ENCODE measurements at places on chromosomes 4 and X.

DNA sequence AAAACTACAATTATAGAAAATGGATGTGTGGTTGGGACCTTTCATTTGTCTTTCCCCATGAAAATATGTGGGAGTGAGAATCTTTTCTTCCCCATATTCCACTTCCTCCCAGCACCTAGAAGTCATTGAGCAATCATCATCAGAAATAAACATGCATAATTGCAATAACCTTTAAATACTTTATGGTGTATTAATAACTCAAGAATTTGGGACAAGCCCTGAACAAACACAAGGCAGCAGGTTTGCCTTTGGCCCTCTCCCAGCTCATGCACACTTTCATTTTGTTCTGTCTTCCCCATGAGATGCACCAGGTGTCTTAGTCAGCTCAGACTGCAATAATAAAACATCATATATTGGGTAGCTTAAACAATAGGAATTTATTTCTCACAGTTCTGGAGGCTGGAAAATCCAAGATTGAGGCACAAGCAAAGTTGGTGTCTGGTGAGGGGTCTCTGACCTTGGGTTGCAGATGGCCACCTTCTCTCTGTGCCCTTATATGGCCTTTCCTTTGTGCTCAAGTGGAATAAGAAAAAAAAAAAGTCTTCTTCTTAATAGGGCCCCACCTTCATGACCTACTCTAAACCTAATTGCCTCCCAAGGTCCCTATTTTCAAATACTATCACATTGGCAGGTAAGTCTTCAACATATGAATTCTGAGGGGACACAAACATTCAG, 34.7 kb upstream of the TMEM184C start:
- DNase-seq: no peak

- no peak for DNase-seq
These were observed 456.9 kb downstream of the BCOR start for GRCh38 chrX:39640866-39641265.

- no peak for DNase-seq
These were observed 73.9 kb downstream of the TEX11 start for GRCh38 chrX:70834589-70834988.

GRCh38 chr4:93103042-93103441, 725.5 kb upstream of the ATOH1 start:
- no peak for DNase-seq

GRCh38 chr4:154779362-154779947, 1.6 kb upstream of the RBM46 start:
- peak; percentile 8 for DNase-seq

DNA sequence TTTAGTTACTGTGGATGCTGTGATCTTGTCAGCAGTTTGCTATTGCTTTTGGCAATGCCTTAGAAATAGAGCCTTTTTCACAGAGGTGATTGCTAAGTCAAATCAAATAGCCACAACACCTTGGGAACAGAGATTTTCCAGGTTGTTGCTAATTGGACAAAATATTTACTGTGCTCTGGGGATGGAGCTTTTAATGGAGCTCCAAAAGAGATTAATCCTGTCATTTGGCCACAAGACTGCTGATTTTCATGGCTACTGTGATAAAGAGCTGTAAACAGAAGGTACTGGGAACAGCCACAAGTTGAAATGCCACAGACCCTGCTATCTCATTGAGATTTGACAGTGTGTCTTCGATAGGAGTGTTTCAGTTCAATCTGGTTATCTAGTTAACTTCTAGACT, 1715.2 kb upstream of the ADGRL3 start:
- no peak for DNase-seq

- DNase-seq: no peak
These were observed 27.5 kb upstream of the HERC5 start for GRCh38 chr4:88429401-88429800.

DNA sequence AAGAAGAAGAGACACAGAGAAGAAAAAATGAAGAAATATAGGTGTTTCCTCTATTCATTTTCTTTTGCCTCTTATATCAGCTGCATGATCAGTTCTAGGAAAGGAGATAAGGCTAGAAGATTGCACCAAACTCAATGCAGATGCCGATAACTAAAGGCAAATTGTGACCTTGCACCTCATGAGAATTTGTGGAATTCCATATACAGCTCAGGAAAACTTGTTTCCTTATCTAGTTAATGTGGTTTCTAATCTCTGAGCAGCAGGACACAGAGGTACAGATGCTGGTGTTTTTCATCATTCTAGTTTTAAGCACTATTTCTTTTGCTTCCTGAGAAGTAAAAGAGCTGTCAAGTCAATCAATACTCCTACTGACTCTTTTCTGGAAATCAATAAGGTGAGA, 104.6 kb upstream of the NWD2 start:
- no peak for DNase-seq

- no peak for DNase-seq
These were observed 443.5 kb downstream of the PCDH10 start for GRCh38 chr4:133592591-133592990.

DNA sequence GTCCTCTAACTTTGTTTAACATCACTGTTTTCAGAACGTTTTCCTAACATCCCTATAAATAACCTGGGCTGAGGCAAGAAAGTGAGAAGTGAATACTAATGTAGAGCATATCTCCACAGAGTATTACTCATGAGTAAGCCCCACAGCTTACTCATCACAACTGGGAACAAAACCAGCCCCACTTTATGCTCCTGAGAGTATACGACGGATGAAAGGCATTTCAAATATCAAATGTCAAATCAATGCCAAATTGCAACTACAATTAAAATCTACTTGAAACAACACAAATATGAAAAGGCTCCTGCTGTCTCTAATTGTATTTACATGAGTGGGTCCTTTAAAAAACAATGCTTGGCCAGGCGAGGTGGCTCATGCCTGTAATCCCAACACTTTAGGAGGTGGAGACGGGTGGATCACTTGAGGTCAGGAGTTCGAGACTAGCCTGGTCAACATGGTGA, 41.2 kb downstream of the SH3RF1 start:
- no peak for DNase-seq

DNA sequence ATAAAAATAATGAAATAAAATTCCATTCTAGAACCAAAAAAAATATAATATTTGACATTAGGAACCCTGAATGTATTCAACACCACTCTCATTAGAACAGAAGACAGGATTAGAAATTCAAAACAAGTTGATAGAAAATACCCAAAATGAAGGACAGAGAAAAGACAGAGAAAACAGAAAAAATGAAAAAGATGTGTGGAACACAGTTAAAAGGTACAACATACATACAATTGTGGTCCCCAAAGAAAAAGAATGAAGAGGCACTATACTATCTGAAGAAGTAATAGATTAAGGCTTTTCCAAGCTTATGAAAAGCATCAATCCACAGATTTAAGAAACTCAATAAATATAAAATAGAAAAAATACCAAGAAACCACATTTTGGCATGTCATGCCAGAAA, 16.4 kb downstream of the ANKRD50 start:
- no peak for DNase-seq

DNA sequence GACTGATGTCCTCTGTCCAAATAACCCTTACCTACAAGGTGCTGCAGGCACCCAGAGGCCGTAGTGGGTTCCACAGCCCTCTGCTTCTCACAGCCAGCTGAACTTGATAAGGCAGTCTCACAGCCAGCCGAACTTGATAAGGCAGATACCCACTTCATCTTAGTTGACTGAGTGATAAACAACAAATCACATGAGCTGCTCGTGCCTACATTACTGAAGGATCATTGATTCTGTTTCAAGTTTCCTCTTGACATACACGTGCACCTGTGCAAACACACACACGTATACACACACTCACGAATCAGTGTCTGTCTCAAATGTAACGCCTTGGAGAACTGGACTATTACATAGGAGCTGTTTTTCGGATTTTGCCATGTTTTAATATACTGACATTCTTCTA, 276.3 kb downstream of the DCTD start:
- DNase-seq: no peak

DNA sequence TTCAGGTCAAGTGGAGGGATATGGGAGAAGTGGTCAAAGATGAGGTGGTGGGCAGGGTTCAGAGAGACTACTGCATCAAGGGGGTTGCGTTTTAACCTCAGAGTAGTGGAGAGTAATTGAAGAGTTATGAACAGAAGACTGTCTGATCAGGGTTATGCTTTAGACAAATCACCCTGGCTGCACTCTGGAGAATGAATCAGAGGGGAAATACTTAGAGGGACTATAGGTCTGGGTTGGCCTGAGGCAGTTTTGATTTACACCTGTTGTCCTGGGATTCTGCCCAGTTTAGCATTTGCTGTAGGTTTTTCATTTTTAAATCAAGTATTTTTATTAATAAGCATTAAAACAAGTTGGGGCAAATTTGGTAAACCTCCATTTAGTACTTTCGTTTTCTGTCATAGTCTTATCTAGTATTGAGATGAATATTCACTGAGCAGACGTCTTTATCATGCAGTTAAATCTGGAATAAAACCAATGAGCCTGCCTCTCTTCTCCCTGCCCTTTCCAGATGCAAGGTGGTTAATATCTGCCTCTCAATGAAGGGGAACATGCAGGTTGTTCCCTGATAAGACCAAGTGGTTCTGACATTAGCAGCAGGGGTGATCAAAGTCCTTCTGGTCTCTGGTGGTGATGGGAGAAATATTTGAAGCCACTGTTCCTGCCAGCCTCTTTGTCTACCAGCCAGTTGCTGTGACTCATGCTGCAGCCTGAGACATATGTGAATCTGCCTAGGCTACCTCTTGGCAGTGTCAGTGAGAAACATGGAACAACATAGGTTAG, 116.0 kb upstream of the RPS6KA3 start:
- no peak for DNase-seq

DNA sequence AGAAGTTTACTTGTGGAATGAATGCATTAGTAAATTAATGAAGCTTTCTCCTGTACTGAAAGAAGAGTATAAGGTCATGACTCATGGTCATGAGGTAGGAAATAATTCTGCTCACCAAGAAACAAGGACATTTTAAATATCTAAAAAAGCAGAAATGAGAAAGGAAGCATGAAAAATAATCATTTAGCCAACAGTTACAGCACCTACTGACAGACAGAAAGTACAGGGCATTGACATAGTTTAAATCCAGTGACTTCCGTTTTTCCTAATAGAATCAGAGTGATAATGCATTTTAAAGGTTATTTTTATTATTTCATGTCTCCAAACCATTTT, 30.5 kb upstream of the ACSL1 start:
- DNase-seq: peak; percentile 56

DNA sequence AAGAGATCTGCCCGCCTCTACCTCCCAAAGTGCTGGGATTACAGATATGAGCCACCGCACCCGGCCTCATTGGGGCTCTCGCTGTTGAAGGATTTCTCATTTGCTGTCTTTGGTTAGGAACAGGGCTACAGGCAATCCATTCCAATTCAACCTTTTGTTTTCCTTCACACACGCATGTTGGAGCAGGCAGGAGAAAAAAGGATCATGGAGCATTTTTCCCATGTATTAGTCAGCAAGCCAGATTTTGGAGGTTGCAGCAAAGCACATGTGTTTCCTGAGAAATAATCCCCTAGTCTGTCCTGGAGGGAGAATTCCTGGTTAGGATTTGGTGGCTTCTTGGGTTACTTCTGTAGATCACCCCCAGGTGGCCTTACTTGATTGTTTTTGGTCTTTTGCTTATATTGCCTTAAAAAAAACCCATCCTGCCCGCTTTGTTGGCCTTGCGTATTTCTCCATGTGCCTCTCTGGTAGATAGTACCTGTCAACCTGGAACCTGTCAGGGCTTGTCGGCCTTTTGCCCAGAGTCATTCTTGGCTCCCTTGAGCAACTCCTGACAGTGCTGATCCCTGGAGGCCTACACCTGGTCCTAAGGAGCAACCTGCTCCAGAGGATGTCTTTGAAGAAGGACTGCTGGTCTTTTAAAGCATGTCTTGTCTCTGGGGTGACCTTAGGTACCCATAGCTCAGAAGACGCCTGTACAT, 82.4 kb upstream of the CLCN4 start:
- DNase-seq: no peak

- no peak for DNase-seq
These were observed 508.1 kb downstream of the STIM2 start for GRCh38 chr4:27368781-27369180.

DNA sequence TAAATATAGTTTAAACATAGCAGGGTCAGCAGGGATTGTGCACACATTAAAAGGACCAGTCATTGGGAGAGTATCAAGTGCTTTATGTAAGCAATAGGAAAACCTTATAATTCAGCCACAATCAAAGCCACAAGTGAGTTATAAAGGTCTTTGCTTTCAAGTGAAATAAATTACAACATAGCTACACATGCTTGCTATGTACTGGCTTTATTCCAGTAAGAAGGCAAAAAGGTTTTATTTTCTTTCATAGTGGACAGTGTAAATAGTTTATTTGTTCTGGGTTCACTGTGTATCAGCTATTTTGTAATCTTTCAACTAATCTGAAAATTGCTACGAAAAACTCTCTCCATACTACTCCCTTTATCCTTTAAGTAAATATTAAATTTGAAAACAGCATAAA, 691.4 kb downstream of the PCDH7 start:
- DNase-seq: no peak

DNA sequence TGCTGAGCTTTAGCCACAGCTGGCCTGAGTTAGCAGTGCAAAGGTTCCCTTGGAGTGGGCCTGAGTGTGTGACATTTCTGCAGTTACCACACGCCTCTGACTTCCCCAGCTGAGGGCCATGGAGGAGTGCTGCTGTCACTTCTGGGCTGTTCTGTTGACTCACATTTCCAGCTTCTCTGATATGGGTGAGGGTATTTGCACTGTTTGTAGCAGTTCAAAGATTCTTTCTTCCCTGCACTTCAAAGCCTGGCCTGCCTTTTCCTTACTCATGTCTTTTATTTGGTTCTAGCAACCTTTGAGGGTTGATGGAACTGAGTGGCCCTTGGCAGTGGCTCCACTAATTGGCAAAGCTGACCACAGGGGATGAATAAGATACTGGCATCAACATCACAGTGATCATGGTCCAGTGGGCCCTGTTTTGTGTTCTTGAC, 26.4 kb upstream of the SCML1 start:
- DNase-seq: no peak

GRCh38 chrX:56113785-56114436, 118.2 kb upstream of the KLF8 start:
- DNase-seq: no peak

DNA sequence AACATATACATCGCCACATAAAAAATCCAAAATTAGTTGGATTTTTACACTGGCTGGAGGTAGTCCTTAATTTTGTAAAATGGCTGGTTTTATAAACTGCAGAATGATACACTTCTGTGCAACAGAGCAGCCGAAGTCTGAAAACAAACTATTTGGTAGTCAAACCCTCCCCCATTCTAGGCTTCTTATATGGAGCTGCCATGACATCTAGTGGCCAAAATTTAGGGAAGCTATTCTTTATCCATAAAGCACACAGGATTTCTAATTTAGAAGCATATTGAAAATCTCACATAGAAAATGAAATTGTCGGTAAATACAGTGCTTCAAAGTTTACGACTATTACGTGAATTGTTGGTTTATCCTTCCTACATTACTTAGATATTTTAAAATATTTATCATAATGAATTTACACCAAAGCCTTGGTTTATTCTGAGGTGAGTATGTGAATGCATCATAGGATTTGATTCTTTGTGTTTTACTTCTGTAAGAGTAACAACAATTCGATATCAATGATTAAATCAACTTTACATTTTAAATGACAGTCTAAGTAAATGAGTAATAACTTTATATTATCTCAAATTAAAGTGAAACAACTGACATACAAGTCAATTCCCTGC, 113.4 kb upstream of the FAM241A start:
- DNase-seq: peak; percentile 62

- no peak for DNase-seq
These were observed 536.8 kb upstream of the GALNT7 start for GRCh38 chr4:172631832-172632231.

- no peak for DNase-seq
These were observed 61.7 kb downstream of the KANTR start for GRCh38 chrX:53155512-53156206.

GRCh38 chr4:122709236-122709635, 23.3 kb upstream of the BBS12 start:
- no peak for DNase-seq

- peak; percentile 11 for DNase-seq
These were observed 10.5 kb downstream of the ARL13A start for GRCh38 chrX:100979881-100980607.
